ENCODE measurements at places on chromosomes 7 and 10.

GRCh38 chr10:123726381-123726780 lies 60.2 kb downstream of the GPR26 start:
- DNase-seq, result no peak

DNA sequence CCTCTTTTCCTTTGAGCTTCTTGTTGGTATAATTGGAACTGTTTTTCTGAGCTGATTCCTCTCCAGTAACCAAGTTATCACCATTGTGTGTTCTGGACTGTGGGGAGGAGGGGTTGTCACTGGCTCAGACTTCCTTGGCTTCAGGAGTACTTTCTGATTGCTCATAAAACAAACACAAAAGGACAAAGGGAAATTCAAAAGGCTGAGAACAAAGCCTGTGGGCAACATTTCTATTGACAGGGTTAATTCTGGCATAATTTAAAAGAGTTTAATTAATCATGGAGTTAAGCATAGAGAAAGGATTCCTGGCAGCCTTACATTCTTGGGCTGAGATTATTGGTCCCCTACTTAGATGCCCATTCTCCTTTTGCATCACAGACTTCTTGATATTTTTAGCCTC lies 222.9 kb upstream of the KMT2E start:
- no peak for DNase-seq

DNA sequence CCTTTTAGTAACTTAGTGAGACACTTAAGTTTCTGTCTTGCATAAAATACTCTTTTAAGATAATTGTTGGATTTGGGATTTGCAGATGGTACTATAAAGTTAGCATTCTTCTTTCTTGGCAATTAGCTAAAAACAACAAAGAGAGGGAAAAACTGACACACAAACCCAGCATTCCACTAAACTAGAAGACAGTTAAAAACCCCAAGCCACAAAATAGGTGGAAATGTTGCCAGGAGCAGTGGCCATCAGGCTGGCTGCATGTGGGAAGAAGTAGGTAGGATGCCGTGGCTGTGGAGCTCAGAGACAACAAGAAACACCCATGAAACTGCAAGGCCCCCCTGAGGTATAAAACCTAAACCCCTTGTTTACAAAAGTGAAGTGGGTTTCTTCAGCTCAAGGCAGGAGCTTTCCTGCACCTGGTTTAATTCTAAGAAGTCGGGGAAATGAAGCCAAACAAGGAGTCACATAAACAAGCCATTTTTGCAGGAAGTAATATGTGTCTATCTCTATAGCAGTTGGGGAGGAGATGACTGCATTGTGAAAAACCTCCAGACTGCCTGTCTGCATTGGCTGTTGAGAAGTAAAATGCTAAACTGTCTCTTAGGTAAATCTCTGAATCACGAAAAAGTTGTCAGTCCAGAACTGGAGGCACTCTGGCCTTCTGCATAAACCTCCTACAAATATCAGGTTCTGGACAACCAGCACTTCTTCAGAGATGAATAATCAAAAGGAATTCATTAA lies 9.5 kb downstream of the RAB18 start:
- DNase-seq, result peak; percentile 67

DNA sequence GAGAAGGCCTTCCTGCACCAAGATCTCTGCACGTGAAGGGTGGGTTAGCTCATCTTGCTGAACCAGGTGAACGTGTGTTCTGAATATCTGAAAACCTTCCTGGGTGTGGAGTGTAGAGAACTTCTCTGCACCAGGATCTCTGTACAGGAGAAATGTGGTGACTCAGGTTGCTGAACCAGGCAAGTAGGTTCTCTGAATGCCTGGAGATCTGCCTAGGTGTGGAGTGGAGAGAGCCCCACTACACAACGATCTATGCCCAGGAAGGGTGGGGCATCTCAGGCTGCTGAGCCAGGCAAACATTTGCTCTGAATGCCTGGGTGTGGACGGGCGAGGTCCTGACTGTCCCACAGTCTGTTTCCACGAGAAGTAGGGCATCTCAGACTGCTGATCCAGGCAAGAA lies 1002.3 kb upstream of the KCND2 start:
- DNase-seq, result no peak

GRCh38 chr10:20207653-20208052 lies 391.4 kb downstream of the PLXDC2 start:
- peak; percentile 7 for DNase-seq

Data from fibroblast of upper back skin (primary cell).